NCI-H1048 (cell line): ENCODE measurements at places on chromosomes 2 and 18.

- DNase-seq: no peak
Measured at GRCh38 chr2:217316743-217317142, 456.9 kb upstream of the TNP1 start.

- no peak for DNase-seq
Measured at GRCh38 chr18:75016025-75016717, 192.8 kb downstream of the PTGR3 start.

DNA sequence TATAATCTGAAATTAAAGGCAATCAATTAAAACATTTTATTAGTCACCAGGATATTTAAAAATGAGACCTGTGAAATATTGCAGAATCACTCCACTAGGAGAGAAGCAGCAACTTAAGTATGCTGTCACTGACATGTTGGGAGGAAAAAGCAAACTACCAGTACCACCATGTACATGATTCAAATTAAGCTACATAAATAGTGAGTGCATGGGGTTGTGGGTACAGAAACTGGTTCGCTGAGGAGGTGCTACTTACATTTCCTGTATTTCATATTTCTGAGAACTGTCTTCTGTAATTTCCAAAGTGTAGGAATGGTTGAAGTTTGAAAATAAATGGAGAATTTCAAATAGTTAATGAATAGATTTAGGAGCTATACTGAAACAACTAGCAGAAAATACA is 7.9 kb upstream of the NR4A2 start:
- DNase-seq: no peak

DNA sequence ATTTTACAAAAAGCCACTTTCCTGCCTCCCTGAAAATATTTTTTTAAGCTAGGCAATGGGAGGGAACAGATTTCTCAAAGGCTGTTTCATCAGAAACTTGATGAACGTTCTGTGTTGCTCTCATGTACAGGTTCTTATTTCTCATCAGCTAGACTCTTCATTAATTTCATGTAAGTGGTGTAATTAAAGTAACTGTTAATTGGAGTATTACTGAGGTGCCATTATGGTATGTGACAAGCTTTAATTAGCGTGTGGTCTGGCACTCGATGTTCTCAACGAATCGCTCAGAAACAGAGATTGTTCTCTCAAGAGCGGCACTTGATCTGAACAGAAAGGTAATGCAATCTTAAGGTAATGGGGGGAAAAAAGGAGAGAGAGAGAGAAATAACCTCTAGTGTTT is 81.9 kb upstream of the MYCN start:
- no peak for DNase-seq

DNA sequence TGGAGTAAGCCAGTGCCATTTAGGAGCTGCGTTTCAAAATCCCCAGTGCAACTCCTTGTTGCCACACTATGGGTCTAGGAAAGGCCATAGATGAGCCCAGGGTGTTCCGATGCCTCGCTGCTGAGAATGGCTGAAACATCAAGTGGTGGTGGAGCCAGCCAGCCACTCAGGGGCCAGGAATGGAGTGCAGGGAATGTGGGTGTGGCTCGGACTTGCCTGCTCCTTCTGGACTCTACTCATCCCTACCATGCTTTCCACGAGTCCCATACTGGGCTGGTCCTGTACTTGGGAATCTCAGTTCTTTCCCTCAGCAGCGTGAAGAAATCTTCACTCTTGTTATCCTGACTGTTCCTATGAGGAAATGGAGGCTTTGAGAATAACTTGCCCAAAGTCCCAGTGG is 143.5 kb downstream of the INSIG2 start:
- DNase-seq: no peak

DNA sequence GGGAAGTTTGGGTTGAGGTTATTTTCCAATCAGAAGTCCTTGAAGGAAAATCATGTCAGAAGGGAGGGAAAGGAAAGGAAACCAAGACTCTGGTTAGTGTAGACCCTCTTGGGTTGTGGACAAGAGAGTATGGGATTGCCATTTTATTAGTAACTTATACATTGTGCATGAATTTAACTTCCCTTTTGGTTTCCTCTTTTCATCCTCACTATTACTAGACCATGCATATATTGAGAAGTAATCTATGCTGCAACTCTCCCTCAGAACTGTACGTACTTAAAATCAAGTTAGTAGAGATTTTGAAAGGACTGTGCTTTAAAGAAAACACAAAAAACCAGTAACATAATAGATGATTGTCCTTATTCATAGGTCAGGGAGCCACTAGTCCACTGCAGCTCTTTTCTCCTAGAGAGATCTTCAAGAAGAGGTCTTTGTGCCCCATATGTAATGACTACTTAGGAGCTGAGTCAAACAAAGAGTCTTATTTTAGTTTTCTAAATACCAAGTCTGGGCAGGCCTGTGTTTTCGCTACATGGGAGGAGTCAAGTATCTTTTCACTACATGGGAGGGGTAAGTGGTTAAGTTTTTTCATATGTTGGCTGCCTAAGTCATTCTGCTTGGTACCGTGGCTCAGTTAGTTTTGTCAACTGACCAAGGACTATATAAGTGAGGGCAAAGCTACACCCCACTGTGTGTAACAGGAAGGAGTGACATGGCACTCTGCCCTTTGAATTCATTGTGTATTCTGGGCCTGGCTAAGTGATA is 25.2 kb upstream of the FAM117B start:
- DNase-seq: no peak

DNA sequence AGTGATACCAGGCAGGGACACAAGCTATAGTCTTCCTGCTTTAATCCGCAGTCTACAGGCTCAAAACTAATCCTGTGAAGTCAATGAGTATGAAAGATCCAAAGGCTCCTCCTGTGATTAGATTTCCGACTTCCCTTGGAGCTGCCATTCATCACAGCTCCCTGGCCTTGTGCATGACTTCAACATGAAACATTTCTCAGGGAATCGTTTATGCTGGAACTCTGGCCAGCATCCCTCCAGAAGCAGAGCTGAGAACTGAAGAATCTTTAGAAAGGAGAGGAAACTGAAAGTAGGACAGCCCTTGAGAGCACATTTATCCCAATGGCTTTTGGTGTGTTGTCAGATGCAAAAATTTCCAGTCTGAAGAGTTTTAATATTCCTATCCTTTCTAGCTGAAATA is 84.3 kb upstream of the SESTD1 start:
- no peak for DNase-seq

DNA sequence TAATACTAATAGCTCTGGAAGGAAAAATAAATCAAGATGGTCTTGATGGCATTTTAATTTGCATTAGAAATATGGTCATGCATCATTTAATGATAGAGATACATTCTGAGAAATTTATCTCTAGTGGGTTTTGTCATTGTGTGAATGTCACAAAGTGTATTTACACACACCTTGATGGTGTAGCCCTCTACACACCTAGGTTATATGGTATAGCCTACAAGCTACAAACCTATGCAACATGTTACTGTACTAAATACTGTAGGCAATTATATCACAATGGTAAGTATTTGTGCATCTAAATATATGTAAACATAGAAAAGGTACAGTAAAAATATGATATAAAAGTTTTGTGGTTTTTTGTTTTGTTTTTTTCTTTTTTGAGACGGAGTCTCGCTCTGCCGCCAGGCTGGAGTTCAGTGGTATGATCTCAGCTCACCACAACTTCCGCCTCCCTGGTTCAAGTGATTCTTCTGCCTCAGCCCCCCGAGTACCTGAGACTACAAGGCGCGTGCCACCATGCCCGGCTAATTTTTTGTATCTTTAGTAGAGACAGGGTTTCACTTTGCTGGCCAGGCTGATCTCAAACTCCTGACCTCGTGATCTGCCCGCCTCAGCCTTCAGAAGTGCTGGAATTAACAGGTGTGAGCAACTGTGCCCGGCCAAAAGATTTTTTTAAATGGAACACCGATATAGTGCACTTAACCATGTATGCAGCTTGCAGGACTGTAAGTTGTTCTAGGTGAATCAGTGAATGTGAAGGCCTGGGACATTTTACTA is 83.7 kb upstream of the UBXN4 start:
- DNase-seq: no peak

GRCh38 chr18:506264-506663 is 5.8 kb upstream of the COLEC12 start:
- no peak for DNase-seq

DNA sequence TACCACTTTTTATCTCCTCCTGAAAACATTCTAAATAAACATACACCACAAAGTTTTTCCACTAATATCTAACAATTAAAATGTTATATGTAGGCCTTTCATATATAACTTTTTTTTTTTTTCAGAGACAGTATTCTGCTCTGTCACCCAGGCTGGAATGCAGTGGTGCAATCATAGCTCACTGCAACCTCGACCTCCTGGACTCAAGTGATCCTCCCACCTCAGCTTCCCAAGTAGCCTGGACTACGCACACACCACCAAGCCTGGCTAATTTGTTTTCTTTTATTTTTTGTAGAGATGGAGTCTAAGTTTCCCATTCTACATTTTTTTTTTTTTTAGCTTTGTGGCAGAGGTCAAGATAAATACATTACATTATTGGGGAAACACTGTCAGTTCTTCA is 1612.6 kb upstream of the NXPH2 start:
- DNase-seq: no peak
